IMR-90 (cell line): ENCODE measurements at places on chromosomes 6 and 20.

DNA sequence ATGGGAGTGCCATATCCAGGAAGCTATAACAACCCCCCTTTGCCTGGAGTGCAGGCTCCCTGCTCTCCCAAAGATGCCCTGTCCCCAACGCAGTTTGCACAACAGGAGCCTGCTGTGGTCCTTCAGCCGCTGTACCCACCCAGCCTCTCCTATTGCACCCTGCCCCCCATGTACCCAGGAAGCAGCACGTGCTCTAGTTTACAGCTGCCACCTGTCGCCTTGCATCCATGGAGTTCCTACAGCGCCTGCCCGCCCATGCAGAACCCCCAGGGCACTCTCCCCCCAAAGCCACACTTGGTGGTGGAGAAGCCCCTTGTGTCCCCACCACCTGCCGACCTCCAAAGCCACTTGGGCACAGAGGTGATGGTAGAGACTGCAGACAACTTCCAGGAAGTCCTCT lies 56.7 kb upstream of the TMEM181 start:
- no peak for DNase-seq

DNA sequence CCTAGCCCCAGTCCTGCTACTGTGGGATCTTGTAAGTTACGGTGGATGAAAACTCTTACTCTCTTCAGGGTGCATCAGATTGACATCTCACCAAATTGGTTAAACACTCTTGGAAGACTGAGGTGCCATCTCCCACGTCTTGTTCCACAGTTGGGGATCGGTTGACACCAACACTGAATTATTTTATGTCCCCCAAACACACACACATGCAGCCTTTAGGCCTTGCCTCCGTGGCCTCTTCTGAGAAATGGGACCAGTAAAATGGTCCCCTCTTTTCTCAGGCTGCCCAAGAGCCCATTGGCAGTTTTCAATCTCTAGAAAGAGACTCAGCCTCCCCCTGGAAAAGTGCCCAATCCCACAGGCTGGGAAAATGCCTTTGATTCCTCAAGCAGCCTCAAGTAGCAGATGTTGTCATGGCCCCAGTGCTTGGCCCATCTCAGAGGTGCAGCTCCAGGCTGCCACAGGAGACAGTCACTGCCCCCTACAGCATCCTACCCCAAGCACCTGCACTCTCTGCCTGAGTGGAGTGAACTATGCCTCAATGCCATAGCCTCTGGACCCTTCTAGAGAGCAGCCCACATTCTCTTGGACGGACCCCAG lies 163.9 kb downstream of the ANKRD60 start:
- DNase-seq, result no peak

GRCh38 chr20:46573788-46574584 lies 23.5 kb upstream of the OCSTAMP start:
- DNase-seq, result peak; percentile 45

DNA sequence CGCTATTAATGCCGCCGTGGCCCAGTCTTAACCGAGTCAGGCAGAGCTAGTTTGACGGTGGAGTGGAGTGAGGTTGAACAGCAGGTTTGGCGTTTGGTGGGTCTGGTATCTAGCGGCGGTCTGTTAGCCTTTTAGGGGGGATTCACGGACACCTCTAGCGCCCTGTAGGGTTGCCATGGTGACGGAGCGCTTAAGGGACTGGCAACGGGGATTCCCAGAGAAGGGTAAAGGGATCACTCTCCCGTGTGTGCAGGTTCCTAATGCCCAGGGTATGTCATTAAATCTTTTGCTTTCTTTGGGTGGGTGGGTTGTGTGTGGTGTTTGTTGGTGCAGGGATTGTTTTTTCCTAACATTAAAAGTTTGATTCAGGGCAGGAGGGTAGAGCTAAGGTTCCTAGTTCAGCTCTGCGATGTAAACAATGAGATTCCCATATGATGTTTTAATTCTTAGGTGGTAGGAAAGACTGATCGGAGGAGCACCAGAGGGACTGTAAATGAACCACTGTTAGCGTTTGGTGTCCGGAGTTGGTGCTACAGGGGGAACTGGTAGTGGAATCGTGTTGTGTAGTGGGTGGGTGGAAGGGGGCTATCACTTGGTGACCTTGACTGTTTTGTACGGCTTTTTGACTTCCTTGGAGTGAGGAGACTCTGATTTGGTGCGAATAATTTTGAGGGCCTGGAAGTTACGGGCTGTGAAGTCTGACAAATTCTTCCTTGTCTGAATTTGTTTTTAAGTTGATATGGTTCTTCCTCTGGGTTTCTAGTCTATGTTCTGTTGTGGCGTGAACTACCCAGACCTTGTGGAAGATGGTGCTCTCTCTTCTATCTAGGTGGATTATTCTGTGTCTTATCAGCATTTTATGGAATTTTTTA lies 5.0 kb downstream of the BRD2 start:
- DNase-seq, result peak; percentile 40

GRCh38 chr6:65448866-65449265 lies 258.2 kb downstream of the EYS start:
- no peak for DNase-seq

GRCh38 chr20:35431621-35432429 lies 6.2 kb downstream of the GDF5 start:
- no peak for DNase-seq

GRCh38 chr20:53611449-53611894 lies 17.8 kb upstream of the ZNF217 start:
- peak; percentile 99 for DNase-seq
